ENCODE measurements at places on chromosomes 1 and 21.
A peak's percentile ranks its signal among the peaks of the same experiment; 100 is the strongest.

GRCh38 chr1:44677201-44677766, 2.8 kb downstream of the ARMH1 start:
- DNase-seq: no peak

- DNase-seq: no peak
These were observed 54.2 kb downstream of the SH3GLB1 start for GRCh38 chr1:86758570-86758969.

DNA sequence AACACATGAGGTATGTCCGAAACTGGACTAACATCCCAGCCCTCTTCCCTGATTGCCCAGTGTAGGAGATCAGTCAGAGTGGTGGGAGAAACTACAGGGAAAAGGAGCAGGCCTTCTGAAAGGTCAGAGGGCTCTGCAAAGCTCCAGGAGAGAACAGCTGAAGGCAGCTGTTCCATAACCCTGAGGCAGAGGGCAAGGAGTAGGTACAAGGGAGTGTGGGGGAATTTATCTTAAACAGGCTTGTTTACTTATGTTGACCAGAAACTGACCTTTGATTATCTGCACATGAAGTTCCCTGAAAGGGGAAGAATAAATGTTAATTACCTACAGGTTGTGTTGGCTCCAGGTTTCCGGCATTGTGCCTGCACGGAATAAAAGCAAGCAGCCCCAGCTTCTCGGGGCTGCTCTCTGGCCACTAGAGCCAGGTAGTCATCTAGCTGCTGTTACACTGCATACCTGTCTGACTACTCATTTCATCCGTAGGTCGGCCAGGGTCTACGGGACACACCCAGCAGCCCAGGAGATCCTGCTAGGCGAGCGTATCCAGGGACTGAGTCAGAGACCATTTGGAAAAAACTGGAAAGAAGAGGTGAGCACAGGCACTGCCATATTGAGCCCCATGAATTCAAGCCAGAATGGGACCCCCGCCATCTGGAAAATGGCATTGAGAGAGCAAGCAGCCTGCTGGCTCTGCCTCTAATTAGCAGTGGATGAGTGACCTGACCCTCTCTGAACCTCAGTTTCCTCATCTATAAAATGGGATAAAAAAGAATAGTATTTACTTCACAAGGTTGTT, 14.9 kb upstream of the PAQR7 start:
- DNase-seq: no peak

- no peak for DNase-seq
These were observed 8.8 kb upstream of the CAMK2N1 start for GRCh38 chr1:20494609-20495311.

- DNase-seq: peak; percentile 11
These were observed 98.5 kb downstream of the DISC1 start for GRCh38 chr1:231724876-231725647.

- DNase-seq: no peak
These were observed 1369.1 kb upstream of the ADGRL4 start for GRCh38 chr1:80375662-80376061.

DNA sequence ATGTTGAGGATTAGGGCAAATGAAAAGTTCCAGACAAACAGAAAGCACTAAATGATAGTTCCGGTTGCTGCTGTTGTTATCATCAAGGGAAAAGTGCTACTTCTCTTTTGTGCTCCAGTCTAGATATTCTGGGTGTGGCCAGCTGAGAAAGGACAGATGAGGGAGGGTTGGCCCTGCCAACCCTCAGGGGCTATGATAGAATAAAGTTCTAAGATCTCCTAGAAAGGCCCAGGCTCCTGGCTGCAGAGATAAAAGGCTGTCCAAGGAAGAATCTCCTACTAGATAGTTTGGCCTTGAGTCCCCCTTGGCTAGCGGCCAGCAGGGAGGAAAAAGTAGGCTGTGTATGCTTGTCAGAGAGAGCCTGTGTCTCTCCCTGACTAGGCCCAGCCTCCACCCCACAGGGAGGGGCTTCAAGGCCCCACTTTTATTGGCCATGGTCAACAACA, 31.5 kb downstream of the RIMS3 start:
- no peak for DNase-seq

- no peak for DNase-seq
These were observed 778 bp upstream of the TNFRSF25 start for GRCh38 chr1:6466751-6467150.

GRCh38 chr1:112264553-112264952, 131.5 kb upstream of the CTTNBP2NL start:
- DNase-seq: no peak

GRCh38 chr1:147635342-147635741, 35.0 kb downstream of the ACP6 start:
- DNase-seq: no peak

DNA sequence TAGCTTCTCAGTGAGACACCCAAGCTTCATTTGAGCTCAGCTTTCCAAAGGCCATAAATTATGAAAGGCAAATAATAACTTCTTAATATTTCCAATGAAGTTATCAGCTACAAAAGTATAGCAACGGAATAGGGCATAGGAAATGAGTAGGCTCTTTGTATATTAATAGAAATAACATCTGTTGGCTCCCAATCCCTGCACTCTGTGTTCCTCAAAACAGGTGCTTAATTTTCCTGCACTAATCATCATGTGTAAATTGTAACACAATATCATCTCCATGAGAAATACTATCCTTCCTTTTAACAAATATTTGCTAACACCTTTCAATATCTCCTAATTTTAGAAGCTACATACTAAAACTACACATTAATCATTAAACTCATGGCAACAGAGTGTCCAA, 19.2 kb upstream of the IFI44L start:
- no peak for DNase-seq

GRCh38 chr1:38249001-38249400, 202.4 kb upstream of the POU3F1 start:
- no peak for DNase-seq

DNA sequence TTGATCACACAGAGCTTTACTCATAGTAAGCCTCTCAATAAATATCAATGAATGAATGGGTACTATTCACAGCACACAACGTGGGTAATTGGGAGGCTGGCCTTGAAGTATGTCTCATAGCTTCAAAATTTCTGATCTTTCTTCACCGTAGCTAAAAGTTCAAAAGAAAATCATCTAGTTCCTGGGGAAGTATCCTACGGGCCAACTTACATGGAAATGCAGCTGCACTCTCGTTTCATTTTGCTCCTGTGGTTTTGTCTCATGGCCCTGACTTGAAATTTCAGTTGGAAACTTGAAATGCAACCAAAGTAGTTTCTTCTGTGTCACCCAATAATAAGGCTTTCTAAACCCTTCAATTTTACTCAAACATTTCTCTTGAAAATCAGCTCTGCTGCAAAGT, 76.1 kb upstream of the CNIH3 start:
- DNase-seq: no peak

DNA sequence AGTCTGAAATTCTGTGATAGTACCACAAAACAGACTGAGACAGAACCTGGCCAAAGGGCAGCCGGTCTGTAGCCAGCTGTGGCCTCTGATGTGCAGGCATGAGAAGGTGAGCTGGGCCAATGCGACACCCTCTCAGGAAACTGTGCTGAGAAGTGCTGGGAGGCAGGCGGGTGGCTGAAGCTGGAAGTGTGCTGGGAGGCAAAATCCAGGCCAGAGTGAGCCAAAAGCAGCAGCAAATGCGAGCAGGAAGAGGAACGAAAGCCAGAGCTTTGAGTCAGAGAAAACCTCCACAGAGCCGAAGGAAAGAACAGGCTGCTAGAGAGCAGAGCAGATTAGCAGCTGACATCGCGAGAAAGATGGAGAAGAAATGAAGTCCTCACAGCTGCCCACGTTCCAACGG, 10.2 kb upstream of the ATP13A2 start:
- no peak for DNase-seq

DNA sequence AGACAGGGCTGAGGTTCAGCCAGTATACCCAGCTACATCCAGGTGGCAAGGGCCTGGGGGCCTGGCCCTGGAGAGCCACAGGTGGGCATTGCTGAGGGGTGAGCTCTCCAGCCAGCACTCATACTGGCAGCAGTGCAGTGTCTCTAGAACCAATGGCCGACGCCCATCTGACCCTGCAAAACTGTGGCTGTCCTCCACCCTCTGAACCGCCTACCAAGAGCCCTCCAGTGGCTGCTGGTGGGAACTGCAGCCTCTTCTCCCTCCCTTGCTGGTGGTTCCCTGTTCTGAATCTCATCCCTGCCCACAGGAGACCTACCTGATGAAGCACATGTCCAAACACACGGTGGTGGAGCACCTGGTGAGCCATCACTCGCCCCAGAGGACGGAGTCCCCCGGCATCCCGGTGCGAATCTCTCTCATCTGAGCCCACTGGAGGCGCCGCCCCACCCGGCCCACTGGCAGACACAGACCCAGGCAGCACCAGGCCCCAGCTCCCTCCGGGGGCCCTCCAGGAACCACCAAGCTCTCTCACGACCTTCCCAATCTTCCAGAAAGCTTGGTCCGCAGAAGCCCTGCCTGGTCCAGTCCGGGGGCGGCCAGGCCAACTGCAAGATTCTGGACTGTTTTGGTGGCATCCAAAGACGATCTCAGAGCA, 22.1 kb downstream of the A3GALT2 start:
- peak; percentile 62 for DNase-seq

- DNase-seq: peak; percentile 6
These were observed 6.6 kb upstream of the NTPCR start for GRCh38 chr1:232943679-232944252.

- DNase-seq: no peak
These were observed 9.4 kb upstream of the UHMK1 start for GRCh38 chr1:162488219-162488618.

DNA sequence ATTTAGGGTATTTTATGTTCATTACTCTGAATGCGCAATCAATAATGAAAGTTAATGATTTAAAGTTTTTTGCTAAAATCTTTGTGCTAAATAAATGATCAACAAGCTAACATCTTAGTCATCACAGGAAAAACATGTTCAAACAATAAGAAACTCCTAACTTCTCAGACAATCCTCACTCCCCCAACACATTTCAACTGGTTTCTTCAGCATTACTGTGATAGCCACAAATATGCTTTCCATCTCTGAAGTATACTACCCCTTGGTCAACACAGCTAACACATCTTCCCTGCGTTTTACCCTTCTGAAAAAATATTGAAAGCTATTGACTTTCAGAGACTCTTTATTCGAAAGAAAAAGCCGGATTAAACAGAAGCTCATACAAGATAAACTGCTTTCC, 85.8 kb downstream of the ZNF644 start:
- no peak for DNase-seq

- DNase-seq: no peak
These were observed 111.0 kb downstream of the NTNG1 start for GRCh38 chr1:107251839-107252238.

DNA sequence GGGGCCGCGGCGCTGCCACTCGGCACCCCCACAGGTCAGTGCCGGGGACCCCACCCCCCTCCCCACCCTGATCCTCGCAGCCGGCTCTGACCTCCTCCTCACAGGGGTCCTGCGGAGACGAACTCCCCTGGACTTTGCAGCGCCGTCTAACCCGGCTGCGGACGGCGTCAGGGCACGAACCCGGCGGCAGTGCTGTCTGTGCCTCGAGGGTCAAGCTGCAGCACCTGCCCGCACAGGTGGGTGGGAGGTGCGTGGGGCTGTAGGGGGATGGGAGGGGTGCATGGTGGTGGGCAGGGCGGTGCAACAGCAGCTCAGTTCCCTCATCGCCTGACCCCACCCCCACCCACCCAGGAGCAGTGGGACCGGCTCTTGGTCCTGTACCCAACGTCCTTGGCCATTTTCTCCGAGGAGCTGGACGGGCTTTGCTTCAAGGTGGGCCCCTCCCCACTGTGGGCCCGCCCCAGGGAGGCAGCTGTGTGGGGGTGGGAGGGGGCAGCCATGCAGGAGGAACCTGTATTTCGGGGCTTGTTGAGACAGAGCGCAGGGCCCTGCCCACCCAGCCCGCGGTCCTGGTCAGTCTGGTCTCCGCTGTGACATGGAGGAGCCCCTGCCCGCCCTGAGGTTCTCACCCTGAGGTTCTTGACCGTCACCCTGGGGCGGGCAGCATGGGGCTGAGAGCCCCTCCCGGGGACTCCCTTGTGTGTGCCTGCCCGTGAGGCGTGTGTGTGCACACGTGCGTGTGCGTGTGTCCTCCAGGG, 4.9 kb downstream of the PLEKHN1 start:
- no peak for DNase-seq

GRCh38 chr1:178643831-178644230, 81.2 kb upstream of the RALGPS2 start:
- DNase-seq: no peak

DNA sequence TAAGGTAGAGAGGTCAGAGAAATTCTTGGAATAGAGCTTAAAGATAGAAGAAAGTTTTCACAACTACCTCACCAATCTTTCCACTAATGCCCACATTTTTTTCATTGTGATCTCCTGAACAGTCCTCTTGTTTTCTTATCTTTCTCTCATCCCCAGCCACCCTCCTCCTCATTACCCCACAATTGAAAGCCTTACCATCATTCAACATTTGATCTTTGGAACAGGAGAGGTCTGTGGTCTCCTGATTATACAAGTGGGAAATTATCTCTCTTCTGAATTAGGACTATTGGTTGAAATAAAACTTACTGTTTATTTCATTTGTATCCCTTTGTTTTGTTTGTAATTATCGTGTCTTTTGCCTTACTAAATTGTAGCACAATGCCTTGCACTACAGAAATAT, 29.6 kb downstream of the DNAH14 start:
- no peak for DNase-seq

DNA sequence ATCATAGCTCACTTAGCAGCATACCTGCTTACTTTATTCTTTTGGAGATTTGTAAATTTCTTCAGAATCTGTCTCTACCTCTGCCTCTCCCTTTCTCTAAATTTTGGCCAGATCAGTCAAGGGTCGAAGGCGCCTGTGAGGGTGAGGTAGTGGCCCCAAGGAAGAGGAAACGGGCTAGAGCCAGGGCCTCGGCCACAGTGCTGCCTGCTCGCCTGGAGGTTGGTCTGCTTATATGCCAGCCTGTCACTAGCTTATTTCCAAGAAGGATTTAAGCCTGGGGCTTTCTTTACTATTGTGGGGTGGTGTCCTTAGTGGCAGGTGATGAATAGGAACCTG, 19.6 kb downstream of the PEX14 start:
- no peak for DNase-seq

DNA sequence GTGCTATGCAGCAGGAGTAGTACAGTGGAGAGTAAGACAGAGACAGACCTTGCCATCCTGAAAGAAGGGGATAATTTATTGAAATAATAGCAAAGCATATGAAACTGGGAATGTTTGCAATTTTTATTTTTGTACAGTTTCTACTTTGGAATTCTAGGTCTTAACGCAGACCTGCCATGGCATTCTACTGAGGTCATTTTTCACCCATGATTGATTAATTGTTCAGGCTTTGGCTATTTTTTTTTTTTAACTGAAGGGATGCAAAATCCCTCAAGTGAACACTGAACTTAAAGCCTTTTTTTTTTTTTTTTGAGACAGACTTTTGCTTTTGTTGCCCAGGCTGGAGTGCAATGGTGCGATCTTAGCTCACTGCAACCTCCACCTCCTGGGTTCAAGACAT, 27.1 kb downstream of the MTF2 start:
- no peak for DNase-seq

- DNase-seq: no peak
These were observed 522.9 kb downstream of the LRRIQ3 start for GRCh38 chr1:73674945-73675561.

DNA sequence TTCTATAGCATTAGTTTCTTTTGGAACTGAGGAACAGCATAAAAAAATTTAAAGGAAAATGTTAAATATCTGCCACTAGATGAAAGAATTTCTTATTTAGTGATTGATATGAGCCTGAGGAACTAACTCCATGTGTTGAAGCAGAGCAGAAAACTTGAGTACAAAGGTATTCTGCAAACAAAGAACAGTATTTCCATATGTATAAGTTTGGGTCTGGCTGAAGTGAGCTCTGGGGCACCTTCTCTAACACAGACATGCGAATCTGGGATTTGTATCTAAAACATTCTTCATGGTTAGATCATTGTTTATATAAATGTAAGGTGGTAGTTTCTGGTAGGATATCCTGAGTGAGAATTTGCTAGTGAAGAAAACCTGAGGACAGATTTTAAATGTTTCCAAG, 123.2 kb downstream of the TYW3 start:
- no peak for DNase-seq
